ENCODE measurements at places on chromosomes 4 and X.

GRCh38 chr4:139863531-139863930 is 197.9 kb downstream of the MGST2 start:
- no peak for DNase-seq

DNA sequence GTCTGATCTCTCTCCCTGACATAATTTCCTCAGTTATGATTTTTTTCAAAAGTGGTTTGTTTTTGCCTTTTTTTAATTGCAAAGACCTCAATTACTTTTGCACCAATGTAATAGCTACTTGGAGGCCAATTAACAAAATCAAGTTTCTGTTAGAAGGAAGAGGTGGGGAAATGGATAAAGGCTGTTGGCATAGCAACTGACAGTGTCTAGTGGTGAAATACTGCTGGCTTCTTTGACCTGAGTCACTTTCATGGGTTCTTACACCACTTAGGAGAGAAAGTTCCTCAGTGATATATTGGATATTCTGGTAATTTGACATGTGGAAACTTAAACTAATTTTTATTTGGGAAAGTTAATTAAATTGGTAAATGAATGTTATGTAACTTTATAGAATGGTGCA is 26.5 kb upstream of the ATP8A1 start:
- no peak for DNase-seq

DNA sequence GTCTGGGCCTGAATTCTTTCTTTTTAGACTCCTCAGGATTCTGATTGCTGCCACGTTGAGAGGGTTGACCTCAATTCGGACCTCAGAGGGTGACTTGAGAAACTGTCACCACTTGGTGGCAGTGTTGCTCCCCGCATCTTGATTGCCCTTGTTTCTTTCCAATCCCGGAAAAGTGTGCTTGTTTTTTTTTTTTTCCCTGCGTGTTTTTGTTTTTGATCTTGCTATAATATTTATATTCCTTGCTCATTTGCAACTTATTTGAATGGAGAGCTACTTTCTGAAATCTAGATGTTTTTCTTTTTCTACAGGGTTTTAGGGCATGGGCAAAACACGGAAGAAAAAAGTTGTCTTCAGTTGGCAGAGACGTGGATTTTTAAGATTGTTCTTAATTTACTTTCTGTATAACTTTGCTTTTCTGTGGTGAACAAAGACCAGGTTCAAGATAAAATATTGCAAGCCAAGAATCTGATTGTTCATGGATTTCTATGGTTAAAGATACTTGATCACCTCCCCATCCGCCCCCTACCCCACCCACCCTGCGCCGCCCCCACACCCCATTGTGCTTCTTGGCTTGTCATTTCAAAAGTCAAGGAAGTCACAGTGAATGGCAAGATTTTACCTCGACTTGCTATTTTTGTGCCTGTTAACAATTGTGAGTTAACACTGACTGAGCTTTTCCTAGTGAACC is 102.0 kb downstream of the PTTG2 start:
- peak; percentile 81 for DNase-seq

- DNase-seq: no peak
Measured at GRCh38 chr4:158934996-158935669, 166.3 kb downstream of the FNIP2 start.

GRCh38 chr4:11566444-11567022 is 137.8 kb upstream of the HS3ST1 start:
- no peak for DNase-seq

DNA sequence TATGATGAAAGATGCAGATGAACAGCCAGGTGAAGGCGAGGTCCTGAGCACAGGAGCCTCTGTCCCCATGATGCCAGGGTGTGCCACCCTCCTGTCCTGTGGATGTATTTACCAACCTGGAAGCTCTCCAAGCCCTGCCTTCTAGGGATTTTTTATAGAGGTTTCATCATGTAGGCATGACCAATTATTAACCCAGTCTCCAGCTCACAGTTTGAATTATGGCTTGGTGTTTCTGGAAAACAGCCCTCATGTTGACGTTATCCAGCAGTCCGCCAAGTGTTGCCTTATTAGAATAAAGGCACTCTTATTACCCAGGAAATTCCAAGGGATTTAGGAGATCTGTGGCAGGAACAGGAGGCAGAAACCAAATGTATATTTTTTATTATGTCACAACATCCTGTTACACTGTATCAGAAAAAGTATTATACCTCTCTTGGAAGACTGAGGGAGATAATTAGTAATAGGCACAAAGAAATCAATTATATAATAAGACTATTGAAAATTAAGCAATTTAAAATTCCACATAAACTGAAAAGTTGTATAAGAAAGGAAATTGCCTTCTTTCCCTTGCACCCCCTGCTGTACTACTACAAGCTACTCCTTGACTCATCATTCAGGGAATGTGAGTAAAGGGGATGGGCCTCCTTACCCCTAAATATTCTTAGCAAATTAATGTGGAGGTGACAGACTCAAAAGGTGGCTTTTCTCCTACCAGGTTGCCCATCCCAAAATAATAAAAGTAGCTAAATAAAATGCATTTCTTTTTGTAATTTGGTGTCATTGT is 129.6 kb downstream of the ZNF330 start:
- no peak for DNase-seq

DNA sequence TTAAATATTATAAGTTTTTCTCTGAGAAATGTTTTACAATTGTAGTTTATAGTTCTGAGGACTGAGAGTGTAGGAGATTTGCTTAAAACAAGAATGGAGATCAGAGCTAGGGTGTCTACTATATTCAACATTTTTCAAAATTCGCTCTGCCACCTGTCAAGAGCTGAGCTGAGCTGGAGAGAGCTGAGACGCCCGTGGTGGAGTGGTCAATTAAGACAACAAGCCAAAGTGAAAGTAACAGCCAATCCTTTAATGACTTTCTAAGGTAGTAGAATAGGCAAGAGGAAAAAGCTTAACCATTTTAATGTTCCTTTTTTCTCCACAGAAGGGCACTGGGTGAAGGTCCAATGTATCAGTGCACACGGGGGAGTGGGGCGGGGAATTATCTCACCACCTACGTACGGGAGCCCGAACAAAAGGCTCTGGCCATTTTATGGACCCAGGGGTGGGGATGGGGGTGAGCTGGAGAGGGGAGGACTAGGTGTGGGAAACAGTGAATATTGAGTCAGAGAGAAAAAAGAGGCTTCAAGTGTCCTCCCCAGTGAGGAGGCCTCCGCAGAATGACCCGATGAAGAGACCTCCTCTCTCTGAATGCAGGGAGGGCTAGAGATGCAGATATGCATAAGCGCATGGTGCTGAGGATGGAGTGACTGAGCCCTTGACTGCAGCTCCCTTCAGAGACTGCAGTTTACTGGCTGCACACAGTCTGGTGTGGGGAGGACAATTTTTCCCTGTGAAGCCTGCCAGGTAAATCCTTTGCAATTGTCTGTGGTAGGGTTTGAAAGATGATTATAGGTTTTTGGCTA is 60.8 kb downstream of the SPCS3 start:
- no peak for DNase-seq

GRCh38 chr4:129821073-129821472 is 725.1 kb downstream of the C4orf33 start:
- DNase-seq: no peak

- peak; percentile 2 for DNase-seq
Measured at GRCh38 chrX:132375941-132376340, 112.9 kb downstream of the MBNL3 start.

- DNase-seq: no peak
Measured at GRCh38 chrX:124818033-124818432, 471.7 kb downstream of the SH2D1A start.

DNA sequence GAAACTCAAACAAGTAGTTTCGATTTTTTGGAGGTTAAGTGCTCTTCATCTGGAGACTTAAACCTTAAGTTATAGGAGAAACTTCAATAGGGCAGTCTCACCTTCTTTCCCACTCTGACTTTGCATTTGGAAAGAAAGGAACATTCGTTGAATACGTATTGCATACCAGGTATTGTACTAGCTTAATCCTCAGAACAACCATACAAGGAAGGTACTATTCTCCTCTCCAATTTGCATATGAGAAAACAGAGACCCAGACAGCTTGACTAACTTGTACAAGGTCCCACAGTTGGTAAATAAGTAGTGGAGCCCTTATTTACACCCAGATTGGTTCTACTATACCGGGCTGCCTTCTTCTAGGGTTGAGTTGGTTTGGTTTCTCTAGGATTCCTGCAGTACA is 32.6 kb downstream of the AMOT start:
- no peak for DNase-seq

- DNase-seq: no peak
Measured at GRCh38 chr4:121176082-121176934, 12.2 kb upstream of the TNIP3 start.

- DNase-seq: no peak
Measured at GRCh38 chr4:105845559-105845958, 49.7 kb upstream of the NPNT start.

DNA sequence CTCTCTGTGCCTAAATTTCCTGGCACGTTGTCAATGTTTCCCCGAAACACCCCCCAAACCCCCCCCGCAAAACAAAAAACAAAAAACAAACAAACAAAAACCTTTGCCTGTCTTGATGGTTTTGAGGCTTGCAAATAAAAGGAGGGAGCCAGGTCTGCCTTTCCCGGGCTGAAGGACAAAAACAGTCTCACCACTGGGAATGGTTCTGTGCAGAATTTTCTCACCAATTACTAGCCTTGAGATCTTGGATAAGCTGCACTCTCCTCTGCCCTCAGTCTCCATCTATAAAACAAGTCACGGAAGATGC is 15.5 kb downstream of the NKX3-2 start:
- no peak for DNase-seq

DNA sequence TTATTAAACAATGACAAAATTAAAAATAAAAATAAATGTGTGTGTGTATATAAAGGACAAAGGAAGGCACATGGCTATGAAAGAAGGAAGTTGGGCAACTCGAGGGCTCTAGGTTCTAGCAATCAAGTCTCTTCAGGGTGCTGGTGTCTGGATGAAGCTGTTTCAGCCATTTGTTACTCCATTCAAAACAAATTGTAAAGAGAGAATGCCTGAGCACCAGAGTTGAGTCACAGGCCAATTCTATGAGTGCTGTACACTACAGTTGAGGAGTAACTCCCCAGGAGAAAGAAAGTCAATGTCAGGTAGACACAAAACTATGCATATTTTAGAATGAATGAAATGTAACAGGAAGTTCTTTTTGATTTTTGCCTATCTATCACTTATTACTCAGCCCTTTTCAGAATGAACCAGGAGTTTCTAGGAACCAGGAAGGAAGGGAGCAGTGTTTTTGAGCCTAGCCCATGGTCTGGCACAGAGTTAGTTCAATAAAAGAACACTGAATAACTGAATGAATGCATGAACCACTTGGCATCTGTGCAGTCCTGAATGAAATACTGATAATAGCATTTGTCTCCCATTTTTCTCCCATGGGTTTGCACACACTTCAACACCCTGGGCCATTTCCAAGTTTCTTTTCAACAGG is 151.7 kb upstream of the CPEB2 start:
- no peak for DNase-seq

- no peak for DNase-seq
Measured at GRCh38 chrX:34810364-34810763, 132.2 kb upstream of the FAM47B start.

DNA sequence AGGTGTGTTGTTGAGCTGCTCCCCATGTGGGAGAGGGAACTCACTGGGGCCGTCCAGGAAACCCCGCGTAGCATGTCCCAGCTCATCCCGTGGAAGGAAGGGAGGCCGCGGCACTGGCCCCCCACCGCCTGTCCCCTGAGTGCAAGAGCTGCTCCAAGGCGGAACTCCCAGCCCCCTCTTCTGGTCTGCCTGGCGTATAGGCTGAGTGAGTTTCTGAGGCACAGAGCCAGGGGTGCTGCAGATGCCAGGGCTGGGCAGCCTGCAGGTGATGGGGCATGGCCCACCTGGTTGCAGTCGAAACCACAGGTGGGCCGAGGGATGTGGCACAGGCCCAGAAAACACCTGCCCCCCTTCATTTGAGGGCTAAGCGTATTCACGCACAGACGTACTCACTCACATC is 49.6 kb downstream of the ABLIM2 start:
- no peak for DNase-seq

GRCh38 chr4:33628296-33628695 is 2616.0 kb downstream of the ARAP2 start:
- no peak for DNase-seq

- no peak for DNase-seq
Measured at GRCh38 chr4:69054578-69055200, 41.6 kb upstream of the UGT2B7 start.

DNA sequence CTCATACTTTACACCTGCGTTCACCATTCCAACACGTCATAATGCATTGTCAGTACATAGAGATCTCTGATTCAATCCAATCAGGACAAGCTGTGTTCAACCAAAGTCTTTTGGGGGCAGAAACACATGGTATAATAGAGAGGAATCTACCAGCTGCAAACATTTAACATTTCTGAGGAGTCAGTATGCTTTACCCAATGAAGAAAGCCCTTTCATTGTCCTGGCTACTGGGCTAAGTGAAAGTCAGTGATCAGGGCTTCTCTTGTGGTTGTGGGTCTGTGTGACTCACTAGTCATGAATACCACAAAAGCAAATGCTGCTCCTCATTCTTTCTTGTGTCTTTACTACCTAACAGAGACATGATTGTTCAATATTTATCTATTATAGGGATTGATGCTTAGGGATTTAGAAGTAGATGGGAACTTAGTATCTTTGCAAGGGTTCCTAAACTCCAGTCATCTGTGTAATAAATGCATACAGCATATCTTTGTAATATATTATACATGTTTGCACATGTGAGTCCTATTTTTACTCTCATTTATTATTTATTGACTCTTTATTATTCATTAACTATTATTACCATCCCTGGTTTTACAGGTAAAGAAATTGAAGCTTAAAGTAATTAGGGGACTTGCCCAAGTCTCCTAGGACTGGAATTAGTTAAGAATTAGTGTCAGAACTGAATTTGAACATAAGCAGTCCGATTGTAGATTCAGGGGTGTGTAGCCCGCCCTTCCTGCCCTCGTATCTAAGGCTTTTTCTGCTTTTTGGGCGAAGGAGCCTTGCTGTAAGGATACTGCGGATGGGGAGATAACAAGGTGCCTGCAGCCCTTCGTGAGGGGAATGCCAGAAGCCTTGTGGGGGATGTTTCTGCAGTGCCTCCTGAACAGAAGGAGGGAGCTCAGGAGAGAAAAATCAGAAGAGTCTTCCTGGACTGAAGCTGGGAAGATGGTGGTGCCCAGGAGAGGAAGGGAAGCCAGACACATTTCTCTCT is 353.1 kb upstream of the BOD1L1 start:
- DNase-seq: peak; percentile 55

DNA sequence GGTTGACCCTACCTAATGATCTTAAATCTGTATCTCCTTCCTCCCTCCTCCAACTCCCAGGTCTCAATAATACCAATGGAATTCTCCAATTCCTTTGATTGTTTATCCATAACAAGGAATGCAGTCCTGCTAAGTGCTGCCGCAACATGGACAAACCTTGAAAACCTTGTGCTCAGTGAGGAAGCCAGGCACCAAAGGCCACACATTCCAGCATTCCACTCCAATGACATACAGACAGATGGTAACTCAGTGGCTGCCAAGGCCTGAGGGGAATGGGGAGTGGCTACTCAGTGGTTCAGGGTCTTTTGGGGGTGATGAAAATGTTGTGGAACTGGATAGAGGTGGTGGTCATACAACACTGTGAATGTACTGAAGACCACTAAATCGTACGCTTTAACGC is 10.4 kb downstream of the HAUS7 start:
- DNase-seq: no peak

GRCh38 chr4:108484187-108484586 is 136.2 kb upstream of the RPL34 start:
- no peak for DNase-seq

GRCh38 chr4:100746141-100746739 is 228.4 kb upstream of the EMCN start:
- DNase-seq: no peak

GRCh38 chr4:16104520-16104919 is 20.7 kb upstream of the PROM1 start:
- no peak for DNase-seq

- no peak for DNase-seq
Measured at GRCh38 chrX:77076896-77077295, 370.3 kb upstream of the FGF16 start.

Data from hematopoietic multipotent progenitor cell treated with erythropoietin and hydrocortisone succinate and interleukin-3 and kit ligand, for 15 days (in vitro differentiated cells).